HFFc6 (cell line): ENCODE measurements at places on chromosomes 16 and 17.

GRCh38 chr17:29713626-29714025 lies 90.9 kb upstream of the CORO6 start:
- no peak for DNase-seq

DNA sequence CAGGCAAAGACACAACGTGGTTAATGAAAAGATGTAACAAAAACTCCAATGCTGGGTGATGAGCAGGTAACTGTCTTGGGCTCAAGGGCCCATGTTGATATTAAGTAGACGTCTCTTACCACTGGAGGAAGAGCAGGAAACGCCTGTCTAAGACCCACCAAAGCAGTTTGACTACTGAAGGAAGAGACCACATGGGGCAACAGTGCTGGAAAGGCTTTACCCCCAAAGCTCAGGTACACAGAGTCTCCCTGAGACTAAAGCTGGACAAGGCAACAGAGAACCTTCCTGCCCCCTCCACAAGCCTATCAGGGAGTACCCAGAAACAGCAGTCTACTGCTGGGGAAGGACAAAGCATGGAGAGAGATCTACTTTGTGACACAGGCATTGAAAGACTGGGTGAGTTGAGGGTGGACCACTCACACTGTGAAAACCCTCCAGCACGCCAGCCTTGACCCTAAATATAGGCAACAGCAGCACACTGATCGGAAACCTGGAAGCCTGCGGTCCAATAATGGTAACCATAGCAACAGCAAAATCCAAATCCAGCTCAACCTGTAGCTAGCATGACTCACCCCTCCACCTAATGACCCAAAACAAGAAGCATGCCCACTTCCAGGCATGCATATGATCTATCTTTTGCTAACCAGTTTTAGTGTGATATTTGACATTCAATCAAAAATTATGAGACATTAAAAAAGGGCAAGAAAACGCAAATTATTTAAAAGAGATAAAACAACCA lies 270.5 kb upstream of the SDK2 start:
- no peak for DNase-seq

- DNase-seq, result no peak
Observed at GRCh38 chr16:71555230-71555891, 21.5 kb downstream of the TAT start.

GRCh38 chr17:76912421-76913164 lies 44.4 kb downstream of the MGAT5B start:
- DNase-seq, result no peak
